GM23248 (cell line): ENCODE measurements at places on chromosomes 2 and 18. TPM values are rescaled to one million over a fixed set of nuclear protein-coding genes. Genes with fewer than 3 reads are reported as not detected.
A peak's percentile ranks its signal among the peaks of the same experiment; 100 is the strongest.

- no peaks in the 10 kb centered on the region for H3K36me3 ChIP-seq
- peak; percentile 91 for DNase-seq
- H3K4me3 ChIP-seq, result peak within 1 kb of the TSS; percentile 93
- peak within 1 kb of the TSS; percentile 80 for H3K27ac ChIP-seq
- peaks cover 16% of the 10 kb centered on the region for H3K4me1 ChIP-seq
Observed at GRCh38 chr2:163735685-163736432, at the start of gene FIGN. FIGN (minus strand) TSS chr2:163736008; CDS start chr2:163734927, 1,081 bp downstream.

GRCh38 chr2:156182132-156182531, 150.4 kb downstream of the NR4A2 start:
- no peaks in the 10 kb centered on the region for H3K36me3 ChIP-seq
- H3K4me3 ChIP-seq, result no peak overlapping the region
- no peaks in the 10 kb centered on the region for H3K27me3 ChIP-seq
- DNase-seq, result no peak
- no peaks in the 10 kb centered on the region for H3K4me1 ChIP-seq

The MOGAT1 gene
- not detected in 2 replicates for total RNA-seq

- DNase-seq, result no peak
- H3K36me3 ChIP-seq, result no peaks in the 10 kb centered on the region
- H3K27ac ChIP-seq, result no peak overlapping the region
- H3K4me1 ChIP-seq, result peaks cover 4% of the 10 kb centered on the region
- no peak overlapping the region for H3K4me3 ChIP-seq
- no peaks in the 10 kb centered on the region for H3K27me3 ChIP-seq
Observed at GRCh38 chr18:37391156-37391555, 174.4 kb downstream of the CELF4 start.

- DNase-seq, result no peak
- H3K4me3 ChIP-seq, result no peak overlapping the region
- H3K36me3 ChIP-seq, result no peaks in the 10 kb centered on the region
Observed at GRCh38 chr2:95240556-95240955, 33.2 kb downstream of the ZNF892 start.
